ENCODE measurements at places on chromosomes 5 and 9.

DNA sequence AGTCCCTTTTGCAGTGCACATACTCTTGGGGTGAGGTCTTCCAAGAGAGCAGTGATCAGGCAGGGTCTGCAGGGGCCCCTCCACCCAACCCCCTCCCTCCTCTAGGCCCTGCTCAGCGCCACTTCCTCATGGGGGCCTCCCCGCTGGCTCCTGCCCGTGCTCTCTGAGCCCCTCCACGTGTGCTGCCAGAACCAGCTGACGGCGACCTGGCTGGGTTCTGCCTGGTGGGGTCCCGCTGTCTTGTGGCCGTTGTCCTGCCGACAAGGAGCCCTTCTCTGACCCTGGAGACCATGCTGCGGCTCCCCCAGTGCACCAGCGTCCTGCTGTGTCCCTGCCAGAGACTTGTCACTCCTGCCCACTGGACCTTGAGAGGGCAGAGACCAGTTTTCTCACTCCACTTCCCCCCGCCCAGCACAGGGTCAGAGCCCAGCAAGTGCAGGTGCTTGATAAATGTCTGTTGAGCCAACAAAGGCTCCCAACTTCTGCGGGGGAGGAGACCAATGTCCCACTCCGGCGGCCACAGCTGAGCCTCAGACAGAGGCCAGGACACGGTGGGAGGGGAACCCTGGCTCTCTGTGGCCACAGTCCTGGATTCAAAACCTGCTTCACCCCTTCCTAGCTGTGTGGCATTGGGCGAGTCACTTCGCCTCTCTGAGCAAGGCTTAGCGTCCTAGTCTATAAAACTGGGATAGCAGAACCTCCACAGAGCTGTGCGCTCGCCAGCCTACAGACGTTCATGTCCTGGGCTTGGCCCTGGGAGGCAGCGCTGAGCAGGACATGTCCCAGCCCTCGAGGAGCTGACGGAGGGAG, 24.8 kb downstream of the SARDH start:
- no peak for DNase-seq

DNA sequence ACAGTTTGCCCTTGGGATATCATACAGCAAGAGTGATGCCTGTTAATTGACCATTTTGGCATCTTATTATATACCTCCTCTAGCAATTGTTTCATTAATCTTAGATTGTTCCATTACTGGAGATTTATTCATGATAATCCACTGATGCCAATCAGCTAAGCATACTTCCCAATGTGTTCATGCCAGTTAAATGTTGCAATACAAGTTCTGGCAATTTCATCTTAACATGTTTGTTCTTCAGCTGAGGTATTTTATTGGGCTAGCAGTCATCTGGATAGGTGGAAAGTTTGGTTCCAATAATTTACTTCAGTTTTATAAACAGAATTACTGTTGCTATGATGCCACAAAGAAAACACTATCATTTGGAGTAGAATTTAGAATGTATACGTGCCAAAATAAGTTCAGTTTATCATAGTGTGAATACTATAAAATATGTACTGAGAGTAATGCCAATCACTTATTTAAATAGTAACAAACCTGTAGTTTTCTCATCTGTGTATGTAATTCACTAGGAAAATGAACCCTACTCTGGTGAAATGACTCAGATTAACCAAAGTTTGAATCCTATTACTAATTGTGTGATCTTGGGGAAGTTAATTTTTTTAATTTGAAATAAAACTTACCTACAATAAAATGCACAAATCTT, 27.9 kb upstream of the IL31RA start:
- DNase-seq: no peak

DNA sequence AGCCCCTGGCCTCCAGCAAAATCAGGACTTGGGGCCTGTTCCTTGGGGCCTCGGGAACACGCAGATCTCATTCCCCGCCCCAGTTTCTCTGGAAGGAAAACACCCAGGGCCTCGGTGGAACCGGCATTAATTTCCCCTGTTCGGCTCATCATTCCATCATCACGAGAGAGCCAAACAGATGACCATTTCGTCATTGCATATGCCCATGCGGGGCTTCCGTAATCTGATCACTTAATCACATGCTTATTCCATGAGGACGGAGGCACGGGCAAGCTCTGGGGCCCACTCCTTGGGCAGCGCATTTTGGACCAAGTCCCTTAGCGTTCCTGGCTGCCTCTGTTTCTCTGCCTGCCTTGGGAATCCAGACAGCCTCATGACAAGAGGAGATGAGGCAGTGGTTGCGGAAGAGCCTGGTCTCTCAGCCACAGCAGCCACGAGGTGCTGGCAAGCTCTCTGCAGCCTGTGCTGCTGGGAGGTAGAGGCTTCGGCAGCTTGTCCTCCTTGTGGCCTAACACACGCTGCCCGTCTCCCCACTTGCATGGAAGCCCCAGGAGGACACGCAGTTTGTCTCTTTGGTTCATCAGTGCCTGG, 65.0 kb upstream of the IER5L start:
- no peak for DNase-seq

- DNase-seq: peak; percentile 1
Observed at GRCh38 chr5:54243483-54244080, 66.8 kb downstream of the ARL15 start.

GRCh38 chr9:134136118-134136995, 475 bp downstream of the WDR5 start:
- DNase-seq: no peak

GRCh38 chr5:138402640-138403039, 36.2 kb upstream of the REEP2 start:
- no peak for DNase-seq

DNA sequence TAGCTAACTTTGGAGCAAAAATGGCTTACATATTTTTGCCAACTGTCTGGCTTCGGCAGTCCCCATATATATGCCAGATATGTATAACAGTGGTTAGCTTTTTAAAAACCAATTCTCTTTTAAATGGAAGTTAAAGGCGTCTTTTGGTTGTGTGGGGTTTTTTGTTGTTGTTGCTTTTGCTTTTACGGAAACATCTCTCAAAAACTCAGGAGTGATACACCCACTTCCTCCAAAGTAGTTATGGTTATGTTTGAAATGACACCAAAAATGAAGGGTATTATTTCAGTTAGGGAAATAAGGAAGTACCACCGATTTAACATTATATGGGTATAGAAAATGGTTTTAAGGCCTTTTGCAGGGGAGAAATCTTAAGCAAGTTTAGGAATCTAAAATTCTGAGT, 2.3 kb downstream of the CNOT8 start:
- no peak for DNase-seq

DNA sequence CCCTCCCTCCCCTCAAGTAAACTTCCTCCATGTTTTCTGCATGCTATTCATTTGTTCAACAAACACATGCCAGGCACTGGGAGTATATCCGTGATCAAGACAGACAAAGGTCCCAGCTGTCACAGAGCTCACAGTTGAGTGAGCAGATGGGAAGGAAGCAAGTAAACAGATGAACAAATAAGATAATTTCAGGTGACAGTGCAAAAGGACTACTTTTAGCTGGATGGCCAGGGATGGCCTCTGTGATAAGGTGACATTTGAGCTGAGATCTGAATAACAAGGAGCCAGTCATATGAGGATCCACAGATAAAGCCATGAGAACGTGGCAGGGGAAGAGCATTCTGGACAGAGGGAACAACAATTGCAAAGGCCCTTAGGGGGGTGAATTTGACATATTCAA, 121.7 kb upstream of the RAD23B start:
- DNase-seq: no peak

DNA sequence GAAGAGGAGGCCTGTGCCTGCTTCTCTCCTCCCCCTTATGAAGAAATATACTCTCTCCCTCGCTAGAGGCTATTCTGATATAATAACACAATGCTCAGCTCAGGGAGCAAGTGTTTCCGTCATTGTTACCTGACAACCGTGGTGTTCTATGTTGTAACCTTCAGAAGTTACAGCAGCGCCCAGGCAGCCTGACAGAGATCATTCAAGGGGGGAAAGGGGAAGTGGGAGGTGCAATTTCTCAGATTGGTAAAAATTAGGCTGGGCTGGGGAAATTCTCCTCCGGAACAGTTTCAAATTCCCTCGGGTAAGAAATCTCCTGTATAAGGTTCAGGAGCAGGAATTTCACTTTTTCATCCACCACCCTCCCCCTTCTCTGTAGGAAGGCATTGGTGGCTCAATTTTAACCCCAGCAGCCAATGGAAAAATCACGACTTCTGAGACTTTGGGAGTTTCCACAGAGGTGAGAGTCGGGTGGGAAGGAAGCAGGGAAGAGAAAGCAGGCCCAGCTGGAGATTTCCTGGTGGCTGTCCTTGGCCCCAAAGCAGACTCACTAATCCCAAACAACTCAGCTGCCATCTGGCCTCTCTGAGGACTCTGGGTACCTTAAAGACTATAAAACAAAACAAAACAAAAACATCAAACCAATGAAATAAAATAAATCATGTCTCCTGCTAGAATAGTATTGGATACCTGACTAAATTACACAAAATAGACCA, 1.3 kb downstream of the TMEM174 start:
- no peak for DNase-seq

DNA sequence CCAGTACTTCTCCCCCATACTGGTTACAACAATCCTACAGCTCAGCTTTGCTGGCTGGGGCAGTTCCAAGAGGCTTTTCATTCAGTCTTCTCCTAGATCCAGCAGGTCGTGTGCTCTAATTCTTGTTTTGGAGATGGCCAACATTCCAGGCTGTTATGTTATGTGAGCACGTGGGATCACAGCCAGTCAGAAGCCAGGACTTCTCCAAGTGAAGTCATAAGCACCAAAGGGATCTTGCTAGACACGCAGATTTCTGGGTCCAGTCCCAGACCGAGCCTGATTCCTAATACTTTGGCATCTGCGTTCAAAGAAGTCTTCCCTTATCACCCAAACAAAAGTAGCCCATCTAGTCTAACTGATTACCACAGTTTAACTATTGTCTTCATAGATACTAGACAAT, 1.4 kb upstream of the LARP1 start:
- no peak for DNase-seq

DNA sequence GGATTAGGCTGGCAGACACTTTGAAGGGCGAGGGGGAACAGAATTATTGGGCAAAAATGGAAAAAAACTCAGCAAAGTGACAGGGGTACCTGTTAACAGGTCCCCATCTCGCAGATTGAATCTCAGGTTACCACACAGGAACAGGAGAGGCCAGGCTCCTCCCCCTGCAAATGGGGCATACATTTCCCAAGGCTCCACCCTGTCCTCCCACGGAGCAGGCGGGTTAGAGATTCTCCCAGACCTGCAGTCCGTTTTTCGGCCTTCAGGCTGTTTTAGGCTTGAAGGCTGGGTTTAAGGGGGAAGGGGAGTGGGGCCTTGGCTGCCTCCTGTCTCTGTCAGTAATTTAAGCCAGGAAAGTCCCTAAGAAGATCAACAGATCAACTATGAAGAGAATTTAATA, 42.7 kb downstream of the LRRC70 start:
- DNase-seq: no peak

- no peak for DNase-seq
Observed at GRCh38 chr9:112556497-112557442, 70.1 kb downstream of the KIAA1958 start.

- no peak for DNase-seq
Observed at GRCh38 chr9:135239100-135239768, 151.8 kb downstream of the OLFM1 start.

- no peak for DNase-seq
Observed at GRCh38 chr5:137034213-137034612, 464.9 kb downstream of the SPOCK1 start.

- no peak for DNase-seq
Observed at GRCh38 chr5:148739524-148739923, 85.2 kb upstream of the HTR4 start.

DNA sequence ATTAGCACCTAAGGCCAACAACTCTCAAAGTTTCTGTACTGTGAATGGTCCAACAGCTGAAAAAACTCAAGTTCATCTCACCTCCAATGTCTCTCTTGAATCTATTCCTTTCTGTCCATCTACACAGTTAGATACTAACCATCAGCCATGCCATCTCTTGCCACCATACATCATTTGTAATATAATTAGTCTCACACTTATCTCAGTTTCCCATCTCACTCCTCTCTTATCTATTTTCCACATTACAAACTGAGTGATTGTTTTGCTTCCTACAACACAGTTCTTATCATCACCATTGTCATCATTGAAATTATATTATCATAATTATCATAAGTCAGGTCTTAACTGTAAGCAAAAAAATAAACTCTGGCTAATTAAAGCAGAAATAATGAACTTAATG, 393.9 kb downstream of the PRELID2 start:
- no peak for DNase-seq

DNA sequence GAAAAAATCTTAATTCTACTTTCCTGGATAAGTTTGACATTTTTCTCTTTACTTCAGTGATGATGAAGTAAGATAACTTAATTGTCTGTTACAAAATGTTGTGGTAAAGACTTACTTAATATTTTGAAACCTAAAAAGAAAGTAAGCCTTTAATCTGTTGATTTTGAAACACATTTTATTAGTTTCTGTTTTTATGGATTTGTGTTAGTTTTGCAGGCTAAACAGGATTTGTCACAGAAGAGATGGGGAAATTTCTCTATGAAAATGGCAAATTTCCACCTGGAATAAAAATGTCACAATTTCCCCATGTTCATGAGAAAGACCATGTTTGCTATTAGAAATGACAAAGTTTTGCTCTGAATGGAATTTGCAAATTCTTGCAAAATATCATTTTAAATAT, 237.1 kb downstream of the RFX3 start:
- no peak for DNase-seq

- DNase-seq: no peak
Observed at GRCh38 chr9:22100626-22101025, 91.5 kb upstream of the CDKN2B start.

DNA sequence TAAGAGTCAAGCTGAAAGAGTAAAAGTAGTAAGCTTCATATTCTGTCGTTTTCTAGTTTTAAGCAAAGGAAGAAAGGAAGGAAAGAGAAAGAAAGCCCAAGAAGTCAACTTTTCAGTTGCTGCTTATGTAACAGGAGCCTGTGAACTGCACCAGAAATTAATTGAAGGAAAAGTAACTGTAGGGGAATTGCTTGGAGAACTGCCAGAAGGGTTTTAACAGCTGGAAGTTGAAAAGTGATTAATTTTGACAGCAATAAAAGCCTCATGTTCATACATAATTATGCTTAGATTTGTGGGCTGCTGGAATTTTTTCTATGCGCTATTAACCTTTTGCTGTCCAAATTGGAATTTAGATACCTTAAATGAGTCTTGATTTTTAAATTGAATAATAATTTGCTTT, 255.7 kb downstream of the ENC1 start:
- DNase-seq: no peak

GRCh38 chr5:173622183-173623047, 6.0 kb upstream of the BOD1 start:
- no peak for DNase-seq

GRCh38 chr5:98631311-98632054, 142.0 kb upstream of the RGMB start:
- DNase-seq: no peak

DNA sequence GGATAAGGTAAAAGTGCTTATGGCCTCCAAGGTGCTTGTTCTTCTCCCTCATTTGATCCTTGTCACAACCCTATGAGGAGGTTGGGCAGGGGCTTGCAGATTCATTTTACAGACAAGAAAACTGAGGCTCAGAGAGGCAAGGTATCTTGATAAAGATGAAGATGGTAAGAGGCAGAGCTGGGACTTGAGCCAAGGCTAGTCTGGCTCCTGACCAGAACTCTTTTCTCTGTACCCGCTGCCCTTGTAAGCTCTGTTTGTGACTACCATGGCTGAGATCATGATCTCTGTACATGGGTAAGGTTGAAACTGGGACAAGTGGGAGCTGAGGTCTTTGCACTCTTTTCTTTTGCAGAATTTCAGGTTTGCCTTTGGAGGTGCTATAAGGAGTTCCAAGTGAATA, 33.6 kb downstream of the SEC61B start:
- no peak for DNase-seq
